Renal pelvis (tissue), 12 donors: ENCODE measurements at places on chromosomes 4 and X.

DNA sequence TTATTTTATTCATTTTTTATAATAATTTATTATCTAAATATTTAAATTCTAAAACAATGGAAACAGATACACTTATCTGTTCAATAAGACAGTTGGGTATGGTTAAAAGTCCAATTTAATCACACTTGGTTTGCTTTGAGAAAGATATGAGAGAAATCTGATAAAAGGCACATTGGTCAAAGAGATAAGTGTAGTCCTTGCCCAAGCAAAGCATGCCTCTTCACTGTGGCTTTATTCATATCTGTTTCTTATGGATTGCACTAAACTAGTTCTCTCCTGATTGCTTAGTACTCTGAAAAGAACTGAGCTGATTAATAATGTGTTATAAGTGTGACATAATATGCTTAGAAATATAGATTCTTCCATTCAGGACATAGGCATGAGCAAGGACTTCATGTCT, 39.8 kb downstream of the CXCL1 start:
- no peak for DNase-seq

GRCh38 chr4:105215609-105216313, 69.1 kb downstream of the TET2 start:
- DNase-seq = no peak

GRCh38 chr4:59818656-59819055, 1381.5 kb upstream of the ADGRL3 start:
- DNase-seq = no peak

DNA sequence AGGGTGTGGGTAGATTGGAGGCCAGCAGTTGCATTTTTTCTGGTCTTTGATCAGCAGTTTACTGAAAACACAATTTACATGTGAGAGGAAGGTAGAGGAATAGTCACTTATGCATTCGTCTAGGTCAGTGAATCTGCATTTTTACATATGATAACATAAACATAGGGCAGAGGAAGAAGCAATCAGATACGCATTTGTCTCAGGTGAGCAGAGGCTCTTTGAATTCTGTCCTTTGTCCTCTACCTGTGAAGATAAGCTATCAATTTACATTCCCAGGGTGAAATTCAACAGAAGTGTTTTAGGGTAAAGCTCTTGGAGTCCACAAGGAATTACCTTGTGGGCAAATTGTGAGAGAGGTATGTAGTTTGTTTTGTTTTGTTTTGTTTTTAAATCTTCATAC, 306.5 kb downstream of the MAGEB5 start:
- DNase-seq = no peak

DNA sequence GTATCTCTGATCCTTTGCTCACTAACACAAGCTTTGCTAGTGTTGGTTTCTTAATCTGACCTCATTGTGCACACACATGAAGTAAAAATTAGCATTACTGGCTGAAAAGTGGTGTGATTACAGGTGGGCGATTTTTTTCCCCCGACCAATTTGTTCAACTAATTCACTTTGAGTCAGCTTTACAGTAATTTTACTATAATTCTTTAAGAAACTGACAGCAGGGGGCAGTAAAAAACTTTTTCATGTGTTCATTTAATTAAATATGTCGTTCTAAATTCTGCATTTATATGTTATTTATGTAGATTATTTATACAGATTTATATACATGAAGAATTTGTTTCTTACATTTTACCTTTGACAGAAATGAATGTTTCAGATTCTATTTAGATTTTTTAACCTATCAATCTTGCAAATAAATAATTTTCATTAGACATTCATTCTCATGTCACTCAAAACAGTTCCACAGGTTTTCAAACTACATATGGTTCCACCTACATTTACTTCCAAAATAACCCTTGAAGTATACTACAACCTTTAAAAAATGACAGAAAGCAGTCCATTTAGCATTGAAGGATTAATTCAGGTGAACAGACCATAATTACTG, 17.5 kb downstream of the PALLD start:
- peak; percentile 57 for DNase-seq

DNA sequence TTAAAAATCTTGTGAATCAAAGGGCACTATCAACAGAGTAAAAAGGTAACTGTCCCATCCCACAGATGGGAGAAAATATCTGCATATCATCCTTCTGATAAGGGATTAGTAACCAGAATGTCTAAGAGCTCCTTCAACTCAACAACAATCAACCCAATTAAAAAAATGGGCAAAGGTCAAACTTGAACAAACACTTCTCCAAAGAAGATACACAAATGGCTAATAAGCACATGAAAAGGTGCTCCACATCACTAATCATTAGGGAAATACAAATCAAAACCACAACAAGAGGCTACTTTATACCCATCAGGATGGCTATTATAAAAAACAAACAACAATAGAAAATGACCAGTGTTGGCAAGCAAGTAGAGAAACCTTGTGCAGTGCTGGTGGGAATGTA, 43.3 kb downstream of the TMEM165 start:
- no peak for DNase-seq

GRCh38 chr4:10124167-10124930, 7.8 kb upstream of the WDR1 start:
- no peak for DNase-seq

DNA sequence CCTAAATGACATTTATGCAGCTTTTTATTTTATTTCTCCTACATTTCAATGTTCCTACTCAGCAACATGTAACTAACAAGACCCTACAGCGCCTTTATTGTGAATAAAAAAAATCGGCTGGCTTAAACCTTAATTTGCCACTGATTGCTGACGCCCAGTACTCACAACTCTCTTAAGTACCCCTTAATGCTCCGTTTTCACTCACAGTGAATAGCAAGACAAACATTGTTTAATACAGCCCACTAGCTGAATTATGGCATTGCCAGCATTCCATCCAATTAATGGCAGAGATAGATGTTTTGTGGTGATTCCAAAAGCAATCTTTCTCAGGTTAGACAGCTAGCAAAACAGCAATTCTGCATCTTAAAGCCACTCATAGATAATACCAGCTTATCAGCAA, 61.1 kb downstream of the PPARGC1A start:
- DNase-seq = no peak

GRCh38 chr4:99144070-99144469, at the start of gene ADH4:
ADH4 (minus strand) TSS chr4:99144297; CDS start chr4:99144222, 75 bp downstream.
- no peak for DNase-seq

- DNase-seq = no peak
Measured at GRCh38 chrX:72314881-72315280, 9.2 kb upstream of the CITED1 start.

- no peak for DNase-seq
Measured at GRCh38 chr4:1598206-1599025, 85.7 kb downstream of the FAM53A start.
